ENCODE measurements at places on chromosomes 1 and 21.
A peak's percentile ranks its signal among the peaks of the same experiment; 100 is the strongest.

GRCh38 chr1:56331207-56331891 is 248.0 kb downstream of the PLPP3 start:
- DNase-seq, result no peak

GRCh38 chr1:155062151-155062686 is 1.3 kb upstream of the EFNA4 start:
- DNase-seq, result no peak

GRCh38 chr1:201119206-201120197 is 7.3 kb upstream of the CACNA1S start:
- peak; percentile 34 for DNase-seq

DNA sequence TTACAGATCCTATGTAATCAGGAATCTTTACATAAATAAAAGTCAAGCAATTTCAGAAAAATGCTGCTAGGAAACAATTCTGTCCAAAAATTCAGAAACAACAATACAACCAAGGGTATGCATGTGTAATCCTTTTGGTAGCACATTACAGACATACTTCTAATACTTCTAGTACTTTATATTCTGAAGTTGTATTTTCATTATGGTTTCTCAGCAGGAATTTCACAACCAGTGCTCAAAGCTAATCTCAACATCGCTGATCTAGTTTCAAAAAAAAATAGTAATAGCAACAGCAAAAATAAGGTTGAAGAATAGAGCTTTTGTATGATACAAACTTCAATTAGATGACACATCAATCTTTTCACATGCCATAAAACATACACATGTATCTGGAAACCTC is 545.2 kb downstream of the LTN1 start:
- DNase-seq, result peak; percentile 81

GRCh38 chr21:42829954-42830353 is 49.4 kb downstream of the WDR4 start:
- no peak for DNase-seq

GRCh38 chr1:16155537-16156410 is at the start of gene EPHA2:
Gene EPHA2, minus strand, starts transcription at chr1:16156069. Its CDS starts 137 bp downstream, at chr1:16155932.
- peak; percentile 89 for DNase-seq

All from fibroblast of skin of right biceps (primary cell).